ENCODE measurements at places on chromosomes 2 and 18. TPM values are rescaled to one million over a fixed set of nuclear protein-coding genes. Genes with fewer than 3 reads are reported as not detected.

- peak; percentile 33 for DNase-seq
Measured at GRCh38 chr18:51051105-51051712, 21.2 kb downstream of the SMAD4 start.

- no peak for DNase-seq
Measured at GRCh38 chr2:69577467-69578197, 65.9 kb downstream of the AAK1 start.

DNA sequence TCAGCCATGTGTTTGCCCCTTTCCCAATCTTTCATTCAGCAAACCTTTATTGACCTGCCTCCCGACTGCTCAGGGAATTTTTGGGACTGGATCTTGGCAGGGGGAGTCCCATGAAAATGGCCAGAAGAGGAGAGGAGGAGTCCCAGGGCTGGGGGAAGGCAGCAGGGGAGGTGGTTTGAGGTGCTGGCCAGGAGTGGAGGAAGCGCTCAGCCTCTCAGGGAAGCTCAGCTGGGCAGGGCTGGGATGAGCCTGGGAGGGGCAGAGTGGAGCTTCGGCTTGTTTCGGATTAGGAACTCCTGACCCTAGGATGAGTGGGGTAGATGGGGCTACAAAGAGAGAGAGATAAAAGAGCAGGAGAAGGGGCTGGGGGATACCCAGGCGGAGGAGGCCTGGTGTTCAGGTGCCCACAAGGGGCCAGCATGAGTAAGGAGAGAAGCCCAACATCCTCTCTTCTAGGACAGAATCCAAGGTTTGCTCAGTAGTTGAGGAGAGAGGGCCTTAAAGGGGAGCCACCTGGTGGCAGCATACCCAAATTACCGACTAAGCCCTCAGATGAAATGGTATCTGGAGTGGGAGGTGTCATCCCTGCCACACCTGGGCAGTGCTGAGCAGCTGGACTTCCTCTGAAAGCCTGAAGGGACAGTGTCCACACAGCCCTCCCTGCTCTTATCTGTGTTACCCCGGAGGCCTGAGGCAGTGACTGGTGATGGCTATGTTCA lies 91.1 kb downstream of the INHBB start:
- peak; percentile 80 for DNase-seq

- no peak for DNase-seq
Measured at GRCh38 chr18:22253676-22254075, 84.3 kb downstream of the GATA6 start.

Gene ACVR1
- polyA plus RNA-seq: 6.9 TPM

Data from HepG2 (cell line).